ENCODE measurements at places on chromosomes 5 and 9.
A peak's percentile ranks its signal among the peaks of the same experiment; 100 is the strongest.

- no peak for ATAC-seq
These were observed 1.1 kb downstream of the CRAT start for GRCh38 chr9:129109537-129109903.

GRCh38 chr9:109886617-109887016 is 106.6 kb downstream of the PALM2AKAP2 start:
- ATAC-seq = no peak

DNA sequence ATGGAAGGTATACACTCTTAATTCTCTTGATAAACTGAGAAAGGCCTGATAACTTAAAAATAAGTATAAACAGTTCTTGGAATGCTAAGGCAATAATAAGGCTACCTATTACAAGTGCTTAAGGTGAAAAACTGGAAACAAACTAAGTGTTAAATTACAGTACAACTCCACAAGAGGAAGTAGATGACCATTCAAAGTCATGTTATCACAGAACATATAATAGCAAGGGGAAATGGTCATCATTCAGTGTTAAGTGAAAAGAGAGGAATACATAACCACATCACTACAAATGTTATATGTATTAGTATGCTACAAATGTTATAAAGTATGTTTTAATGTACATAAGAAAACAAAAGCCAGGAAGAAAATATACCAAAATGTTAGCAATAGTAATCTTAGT is 135.9 kb downstream of the CCDC192 start:
- no peak for ATAC-seq

DNA sequence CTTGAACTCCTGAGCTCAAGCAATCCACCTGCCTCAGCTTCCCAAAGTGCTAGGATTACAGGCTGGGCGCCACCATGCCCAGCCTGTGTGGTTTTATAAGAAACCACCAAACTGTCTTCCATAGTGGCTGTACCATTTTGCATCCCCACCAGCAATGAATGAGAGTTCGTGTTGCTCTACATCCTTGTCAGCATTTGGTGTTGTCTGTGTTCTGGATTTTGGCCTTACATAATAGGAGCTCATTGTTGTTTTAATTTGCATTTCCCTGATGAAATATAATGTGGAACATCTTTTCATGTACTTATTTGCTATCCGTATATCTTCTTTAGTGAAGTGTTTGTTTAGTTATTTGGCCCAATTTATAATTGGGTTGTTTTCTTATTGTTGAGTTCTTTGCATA is 29.8 kb downstream of the PHF2 start:
- no peak for ATAC-seq

DNA sequence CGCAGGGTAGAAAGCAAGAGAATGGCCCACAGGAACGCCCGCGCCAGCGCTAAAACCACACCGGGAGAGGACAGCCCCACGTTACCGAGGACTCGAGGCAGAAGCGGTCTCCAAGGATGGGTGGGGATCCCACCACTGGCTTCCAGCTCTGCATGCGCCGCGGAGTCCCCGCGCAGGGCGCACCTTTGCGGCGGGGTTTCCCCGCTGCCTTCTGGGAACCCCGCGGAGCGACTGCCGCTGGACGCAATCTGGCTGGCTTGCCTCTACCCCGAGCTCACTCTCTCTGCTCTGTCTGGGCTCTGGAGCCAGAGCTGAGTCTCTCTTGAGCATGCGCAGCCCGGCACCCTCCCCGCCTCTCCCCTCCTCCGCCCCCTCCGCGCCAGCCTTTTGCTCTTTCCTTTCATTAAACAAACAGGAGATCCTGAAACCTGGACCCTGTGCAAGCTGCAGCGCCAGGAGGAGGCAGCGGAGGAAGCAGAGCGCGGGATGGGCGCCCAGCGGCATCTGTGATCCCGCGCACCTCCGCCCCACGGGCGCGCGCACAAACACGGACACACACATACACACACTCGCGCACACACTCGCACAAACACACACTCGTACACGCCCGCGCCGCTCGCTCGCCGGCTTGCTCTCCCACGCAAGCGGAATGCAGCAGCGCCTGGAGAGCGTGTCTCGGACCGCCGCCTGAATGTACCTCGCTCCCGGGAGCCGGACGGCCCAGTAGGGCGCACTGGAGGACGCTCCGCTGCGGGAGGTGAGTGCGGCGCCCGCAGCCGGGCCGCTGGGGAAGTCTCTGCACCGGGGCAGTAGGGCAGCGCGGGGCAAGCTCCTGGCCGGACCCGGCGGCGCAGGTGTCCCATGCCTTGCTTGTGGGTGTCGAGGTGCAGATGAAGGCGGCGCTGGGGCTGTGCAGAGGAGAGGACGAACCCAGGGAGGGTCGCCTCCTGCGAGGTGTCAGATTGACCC is at the start of gene PLPPR1:
Gene PLPPR1 (plus strand): TSS at position 382 of the 969 bp plus-strand sequence.
- peak; percentile 94 for ATAC-seq

- peak; percentile 5 for ATAC-seq
These were observed 674 bp downstream of the TSPAN17 start for GRCh38 chr5:176647843-176648473.

DNA sequence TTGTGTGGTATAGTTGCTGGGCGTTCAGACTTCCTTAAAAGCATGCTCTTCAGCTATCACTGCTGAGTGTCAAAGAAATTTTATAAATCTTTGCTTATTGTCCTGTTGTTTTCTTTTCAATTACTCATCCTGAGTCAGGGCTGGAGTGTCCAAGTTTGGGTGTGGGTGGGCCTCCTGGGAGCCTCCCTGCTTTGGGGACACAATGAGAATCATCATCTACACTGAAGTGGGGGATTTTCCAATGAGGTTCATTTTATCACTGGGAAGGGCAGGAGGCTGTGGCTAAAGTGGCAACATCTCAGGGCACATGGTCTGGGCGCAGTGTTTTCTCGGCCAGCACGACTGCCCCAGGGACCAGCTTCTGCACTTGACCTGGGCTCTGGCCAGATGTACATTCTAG is 19.5 kb downstream of the GFPT2 start:
- no peak for ATAC-seq

DNA sequence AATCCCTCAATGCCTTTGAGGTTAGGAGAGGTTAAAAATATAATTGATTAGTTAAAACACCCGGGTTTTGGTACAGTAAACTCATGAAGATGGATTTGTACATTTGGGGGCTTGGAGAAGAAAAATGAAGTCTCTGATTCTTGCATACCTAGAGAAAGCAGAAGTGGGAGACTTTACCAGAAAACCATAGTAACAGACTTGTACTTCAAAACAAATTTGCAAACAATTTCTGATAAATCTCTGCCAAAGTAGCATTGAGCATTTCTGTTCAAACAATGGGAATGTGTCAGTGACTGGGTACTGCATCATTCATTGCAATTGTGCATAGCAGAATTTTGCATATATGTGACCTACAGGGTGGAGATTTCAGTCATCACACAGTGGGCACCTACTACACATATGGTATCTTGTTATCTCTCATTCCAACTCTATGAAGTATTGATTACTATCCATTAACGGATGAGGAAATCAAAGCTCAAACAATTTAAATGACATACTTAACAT is 256.9 kb downstream of the PLK2 start:
- no peak for ATAC-seq

DNA sequence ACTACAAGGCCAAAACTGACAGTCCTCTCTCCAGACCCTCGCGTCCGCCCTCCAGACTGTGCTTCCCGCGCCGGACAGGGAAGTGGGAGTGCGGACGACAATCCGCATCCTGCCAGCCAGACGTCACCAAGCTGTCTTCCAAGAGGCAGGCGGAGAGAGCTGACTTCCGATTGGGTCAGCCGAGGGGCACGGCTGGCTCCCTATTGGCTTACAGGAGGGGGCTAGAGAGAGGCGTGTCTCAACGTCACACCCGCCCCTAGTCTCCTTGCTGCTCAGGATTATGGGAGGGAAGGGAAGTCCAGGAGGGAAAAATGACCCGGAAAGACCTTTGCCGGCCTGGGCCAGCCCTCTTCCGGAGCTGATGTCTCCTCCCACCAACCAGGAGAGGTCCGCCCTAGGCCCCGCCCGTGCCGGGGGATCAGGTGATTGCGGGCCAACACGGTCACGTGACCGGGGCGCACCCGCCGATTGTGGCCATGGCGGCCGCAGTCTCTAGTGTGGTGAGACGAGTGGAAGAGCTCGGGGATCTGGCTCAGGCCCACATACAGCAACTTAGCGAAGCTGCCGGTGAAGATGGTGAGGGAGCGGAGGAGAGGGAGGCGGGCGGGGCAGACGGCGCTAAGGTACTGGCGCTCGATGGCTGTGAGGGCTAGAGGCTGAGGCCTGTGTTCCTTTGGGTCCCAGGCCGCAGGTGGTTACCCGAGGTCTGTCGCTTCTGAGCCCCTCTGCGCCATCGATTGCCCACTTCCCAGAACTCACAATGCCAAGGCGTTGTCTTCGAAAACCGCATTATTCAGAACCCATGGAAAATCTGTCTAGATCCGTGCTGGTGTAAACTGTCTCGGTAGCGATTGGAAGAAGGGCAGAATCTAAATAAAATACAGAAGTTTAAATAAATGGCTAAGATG is at the start of gene RIMOC1:
Gene RIMOC1 (plus strand): TSS at position 453 of the 908 bp plus-strand sequence. CDS start 24 bp downstream, at position 477.
- peak; percentile 99 for ATAC-seq

- ATAC-seq = no peak
These were observed 3.0 kb upstream of the TMEM210 start for GRCh38 chr9:137174722-137175293.

DNA sequence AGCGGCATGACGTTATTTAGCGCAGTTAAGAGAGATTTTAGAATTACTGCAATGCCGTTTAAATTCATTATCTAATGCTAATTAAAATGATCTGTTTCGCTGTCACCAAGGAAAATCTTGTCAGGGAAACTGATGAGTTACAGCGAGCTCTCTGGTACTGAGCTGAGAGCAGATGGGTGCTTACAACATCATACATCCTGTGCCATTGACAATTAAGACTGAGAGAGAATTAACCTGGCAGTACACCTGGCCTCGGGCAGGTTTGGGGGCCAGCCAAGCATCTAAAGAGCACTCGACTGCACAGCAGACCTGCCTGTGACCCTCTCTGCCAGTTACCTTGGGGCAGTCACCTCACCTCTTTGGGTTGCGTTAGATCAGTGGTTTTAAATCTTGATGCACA is 55.0 kb downstream of the PUM3 start:
- no peak for ATAC-seq

GRCh38 chr5:83914199-83914598 is 193.5 kb upstream of the HAPLN1 start:
- ATAC-seq = peak; percentile 64

- ATAC-seq = no peak
These were observed 19.5 kb upstream of the HSD17B3 start for GRCh38 chr9:96321515-96321914.

GRCh38 chr9:101664453-101664852 is 69.7 kb upstream of the PPP3R2 start:
- no peak for ATAC-seq

- no peak for ATAC-seq
These were observed 5.4 kb upstream of the CLK4 start for GRCh38 chr5:178632285-178632684.

GRCh38 chr5:68287976-68288706 is 72.6 kb downstream of the PIK3R1 start:
- ATAC-seq = peak; percentile 84

DNA sequence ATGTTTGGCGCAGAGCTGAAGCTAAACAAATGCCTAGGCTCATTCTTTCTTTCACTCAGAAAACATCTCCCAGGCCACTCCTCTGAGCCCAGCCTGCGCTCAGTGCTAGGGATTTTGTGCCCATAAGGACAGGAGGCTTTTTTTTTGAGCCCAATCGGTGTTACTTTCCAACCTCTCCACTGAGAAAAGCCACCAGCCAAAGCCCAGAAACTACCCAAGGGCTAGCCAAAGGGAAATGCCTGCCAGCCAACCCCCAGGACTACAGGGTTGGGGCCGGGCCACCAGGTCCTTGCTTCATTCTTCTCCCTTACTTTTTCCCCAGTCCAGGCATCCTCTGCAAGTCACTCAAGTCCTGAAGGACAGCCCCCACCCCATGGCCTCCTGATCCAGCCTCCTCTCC is 134.7 kb downstream of the PAX5 start:
- no peak for ATAC-seq

- no peak for ATAC-seq
These were observed 108.1 kb upstream of the MVB12B start for GRCh38 chr9:126218359-126219125.

GRCh38 chr9:130058887-130059286 is 5.2 kb downstream of the GPR107 start:
- ATAC-seq = no peak

DNA sequence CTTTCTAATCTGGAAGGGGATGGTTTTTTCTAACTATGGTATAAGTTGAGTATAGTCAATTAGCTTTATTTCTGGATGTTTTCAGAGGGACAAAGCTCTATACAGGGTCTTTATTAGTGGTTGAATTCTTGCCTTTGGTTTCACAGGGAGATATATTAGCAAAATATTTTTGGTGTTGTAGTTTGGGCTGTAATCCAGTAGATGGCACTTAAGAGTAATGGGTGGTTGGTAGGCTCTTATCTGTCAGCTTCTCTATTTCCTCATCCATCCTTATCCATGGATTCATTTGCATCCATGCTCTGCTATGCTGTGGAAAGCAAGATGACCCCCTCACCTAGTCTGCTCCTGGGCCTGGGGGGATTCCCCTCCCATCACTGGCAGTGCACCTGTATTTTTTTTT is 363.6 kb upstream of the CYLC2 start:
- no peak for ATAC-seq

GRCh38 chr9:133473743-133474142 is 5.2 kb downstream of the SLC2A6 start:
- no peak for ATAC-seq

GRCh38 chr9:95073042-95073607 is 244.4 kb downstream of the FANCC start:
- peak; percentile 40 for ATAC-seq

GRCh38 chr5:117547192-117547591 is 972.6 kb upstream of the SEMA6A start:
- no peak for ATAC-seq

GRCh38 chr5:40043916-40044315 is 619.1 kb upstream of the DAB2 start:
- no peak for ATAC-seq

DNA sequence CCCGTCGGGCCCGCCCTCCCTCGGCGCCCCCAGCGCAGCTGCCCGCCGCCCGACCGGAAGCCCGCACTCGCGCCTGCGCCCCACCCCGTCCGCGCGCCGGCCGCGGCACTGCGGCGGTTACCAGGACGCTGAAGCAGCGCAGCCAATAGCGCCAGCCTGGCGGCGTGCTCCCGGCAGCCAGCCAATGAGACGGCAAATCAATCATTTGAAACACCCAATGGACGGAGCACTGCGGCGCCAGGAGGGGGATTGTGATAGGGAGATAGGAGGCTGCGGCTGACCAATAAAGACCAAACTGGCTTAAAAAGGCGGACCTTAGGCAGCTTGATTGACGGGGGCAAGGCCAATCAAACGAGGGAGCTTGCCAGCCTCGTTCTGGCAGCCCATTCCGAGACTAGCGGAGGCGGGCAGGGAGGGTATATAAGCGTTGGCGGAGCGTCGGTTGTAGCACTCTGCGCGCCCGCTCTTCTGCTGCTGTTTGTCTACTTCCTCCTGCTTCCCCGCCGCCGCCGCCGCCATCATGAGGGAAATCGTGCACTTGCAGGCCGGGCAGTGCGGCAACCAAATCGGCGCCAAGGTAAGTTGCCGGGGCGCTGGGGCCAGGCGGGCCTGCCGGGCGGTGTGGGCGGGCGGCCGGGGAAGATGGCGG is at the start of gene TUBB4B:
Gene TUBB4B (plus strand): TSS at position 447 of the 649 bp plus-strand sequence. CDS start 74 bp downstream, at position 521.
- ATAC-seq = peak; percentile 72

All from SK-N-SH treated with all-trans-retinoic acid at 6 μM for 48 hours (cell line).